Cardiac fibroblast (primary cell): ENCODE measurements at places on chromosomes 12 and 14.

- no peak for DNase-seq
Measured at GRCh38 chr14:35632271-35632670, 98.3 kb downstream of the INSM2 start.

DNA sequence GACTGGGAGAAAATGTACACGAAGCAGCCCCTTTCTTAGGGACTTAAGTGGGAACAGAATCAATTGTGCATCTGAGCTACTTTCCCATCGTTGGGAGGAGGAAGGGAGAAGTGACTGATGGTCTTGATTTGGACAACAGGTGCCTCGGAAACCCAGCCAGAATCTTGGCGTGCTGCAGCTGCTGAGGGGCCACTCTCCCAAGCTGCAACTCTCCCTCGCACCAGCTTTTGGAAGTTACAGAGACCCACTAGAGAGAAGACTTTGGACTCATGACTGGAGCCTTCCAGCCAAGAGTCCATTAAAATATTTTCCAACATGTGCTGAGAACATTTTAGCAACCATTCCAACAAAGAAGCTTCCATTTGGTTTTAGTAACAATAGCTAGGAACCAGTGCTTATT lies 52.3 kb downstream of the GNS start:
- no peak for DNase-seq

DNA sequence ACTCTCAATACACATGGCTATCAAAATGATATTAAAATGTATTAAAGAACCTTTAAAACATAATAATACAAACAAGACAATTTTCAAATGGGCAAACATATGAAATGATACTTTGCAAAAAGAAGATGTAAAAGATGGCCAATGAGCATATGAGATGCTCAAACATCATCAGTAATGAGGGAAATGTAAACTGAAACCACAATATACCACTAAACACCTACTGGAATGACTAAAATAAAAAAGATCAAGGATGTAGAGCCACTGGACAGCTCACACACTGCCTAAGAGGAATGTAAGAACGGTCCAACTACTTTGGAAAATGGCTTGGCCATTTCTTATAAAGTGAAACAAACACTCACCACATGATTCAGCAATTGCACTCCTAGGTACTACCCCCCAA lies 97.2 kb upstream of the BBS10 start:
- peak; percentile 25 for DNase-seq

GRCh38 chr12:19489168-19489567 lies 49.9 kb downstream of the AEBP2 start:
- DNase-seq = no peak

- DNase-seq = peak; percentile 12
Measured at GRCh38 chr14:58783792-58784511, 146.2 kb downstream of the DACT1 start.

- DNase-seq = no peak
Measured at GRCh38 chr14:53613404-53614253, 343.0 kb downstream of the BMP4 start.

DNA sequence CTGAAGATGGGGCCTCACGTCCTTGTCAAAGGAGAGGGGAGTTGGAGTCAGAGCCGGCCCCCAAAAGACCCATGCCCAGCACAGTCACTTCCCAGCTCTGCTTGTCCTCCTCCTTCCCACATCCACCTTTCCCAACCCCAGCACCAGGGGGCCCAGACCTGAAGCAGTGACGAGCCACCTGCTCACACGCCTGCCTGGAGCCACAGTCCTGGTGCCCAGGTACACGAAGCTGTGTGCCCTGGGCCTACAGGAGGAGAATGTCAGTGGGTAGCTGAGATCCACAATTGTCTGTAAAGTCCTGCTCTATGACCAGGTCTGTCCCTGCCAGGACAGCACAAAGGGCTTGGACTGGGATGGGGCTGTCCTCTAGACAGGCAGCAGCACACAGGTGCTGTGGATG lies 126.8 kb upstream of the PZP start:
- DNase-seq = no peak
